Type B pancreatic cell (in vitro differentiated cells): ENCODE measurements at places on chromosomes 16 and 17. TPM values are rescaled to one million over a fixed set of nuclear protein-coding genes. Genes with fewer than 3 reads are reported as not detected.

KCNH4 gene
- total RNA-seq: not detected in 2 replicates

C17orf100 gene
- total RNA-seq: 3.9 and 4.3 TPM in 2 replicates

ANKFY1 gene
- 64.3 and 72.6 TPM in 2 replicates for total RNA-seq

NOD2 gene
- total RNA-seq: 0.12 and 0.31 TPM in 2 replicates

PYY gene
- 2.3 and 3.5 TPM in 2 replicates for total RNA-seq

PIRT gene
- 0.34 and 0.38 TPM in 2 replicates for total RNA-seq

DOC2A gene
- 6.9 and 9.7 TPM in 2 replicates for total RNA-seq
